ENCODE measurements at places on chromosomes 1 and 21.

GRCh38 chr1:20052386-20052785 lies 17.6 kb upstream of the PLA2G5 start:
- DNase-seq = no peak

GRCh38 chr1:20533635-20534034 lies 18.7 kb upstream of the FAM43B start:
- no peak for DNase-seq

DNA sequence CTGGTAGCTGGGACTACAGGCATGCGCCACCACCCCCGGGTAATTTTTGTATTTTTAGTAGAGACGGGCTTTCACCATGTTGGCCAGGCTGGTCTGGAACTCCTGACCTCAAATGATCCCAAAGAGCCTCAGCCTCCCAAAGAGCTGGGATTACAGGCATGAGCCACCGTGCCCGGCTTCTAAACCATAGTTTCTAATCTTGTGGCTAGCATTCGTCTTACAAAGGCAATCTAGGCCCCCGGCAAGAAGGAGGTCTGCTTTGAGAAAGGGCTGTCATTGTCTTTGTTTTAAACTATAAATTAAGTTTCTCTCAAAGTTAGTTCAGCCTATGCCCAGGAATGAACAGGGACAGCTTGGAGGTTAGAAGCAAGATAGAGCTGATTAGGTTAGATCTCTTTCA lies 10.3 kb upstream of the L1TD1 start:
- no peak for DNase-seq

- DNase-seq = peak; percentile 77
These were observed 570 bp upstream of the PEX10 start for GRCh38 chr1:2412773-2413494.

- no peak for DNase-seq
These were observed 243.8 kb downstream of the MATN1 start for GRCh38 chr1:30479575-30479974.

- no peak for DNase-seq
These were observed 41.6 kb downstream of the TNNT2 start for GRCh38 chr1:201335901-201336300.

DNA sequence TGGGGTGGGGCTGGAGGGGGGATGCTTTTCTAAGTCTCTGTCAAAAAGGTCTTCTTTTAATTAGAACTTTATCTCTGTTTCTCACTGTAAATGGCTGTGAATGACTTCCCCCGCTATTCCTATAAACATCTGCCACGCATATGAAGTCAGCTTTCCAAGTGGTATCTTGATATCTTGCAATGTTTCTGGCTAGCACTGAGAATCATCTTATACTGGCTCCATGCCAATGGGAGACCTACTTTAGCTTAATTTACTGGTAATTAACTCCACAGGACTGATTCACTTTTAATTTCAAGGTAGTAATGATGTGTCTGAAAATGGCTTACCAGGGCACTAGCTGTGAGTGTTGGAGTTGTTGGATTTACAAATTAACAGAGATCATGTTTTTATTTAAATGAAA lies 4.3 kb downstream of the GPR88 start:
- DNase-seq = peak; percentile 16

GRCh38 chr1:39255222-39255621 lies 50.7 kb downstream of the MACF1 start:
- no peak for DNase-seq

- no peak for DNase-seq
These were observed 1272.7 kb downstream of the KCNT2 start for GRCh38 chr1:195335541-195335940.

DNA sequence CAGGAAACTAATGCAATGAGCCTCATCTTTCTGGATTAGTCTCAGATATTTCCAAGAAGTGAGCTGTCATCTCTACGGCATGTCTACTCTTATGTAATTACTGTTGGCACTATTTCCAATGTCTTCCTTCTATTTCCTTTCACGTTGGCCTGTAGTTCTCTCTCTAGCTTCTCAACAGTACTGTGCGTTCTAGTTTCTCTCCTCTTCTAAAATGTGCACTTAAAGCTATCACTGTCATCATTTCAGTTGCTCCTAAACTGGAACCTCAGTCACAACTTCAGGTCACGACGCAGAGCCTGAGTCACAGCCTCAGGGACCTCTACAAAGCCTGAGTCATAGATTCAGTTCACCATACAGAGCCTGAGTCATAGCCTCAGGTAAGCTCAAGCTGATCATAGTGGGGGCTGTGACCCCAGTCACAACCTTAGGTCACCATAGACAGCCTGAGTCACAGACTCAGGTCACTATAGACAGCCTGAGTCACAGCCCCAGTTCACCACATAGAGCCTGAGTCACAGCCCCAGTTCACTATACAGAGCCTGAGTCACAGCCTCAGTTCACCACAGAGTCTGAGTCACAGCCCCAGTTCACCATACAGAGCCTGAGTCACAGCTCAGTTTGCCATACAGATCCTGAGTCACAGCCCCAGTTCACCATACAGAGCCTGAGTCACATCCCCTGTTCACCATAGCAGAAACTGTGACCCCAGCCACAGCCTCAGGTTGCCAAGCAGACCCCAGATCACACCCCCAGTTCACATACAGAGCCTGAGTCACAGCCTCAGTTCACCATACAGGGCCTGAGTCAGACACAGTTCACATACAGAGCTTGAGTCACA lies 13.0 kb downstream of the WNT9A start:
- peak; percentile 30 for DNase-seq

Data from hematopoietic multipotent progenitor cell treated with erythropoietin and hydrocortisone succinate and interleukin-3 and kit ligand, for 6 days (in vitro differentiated cells).